ENCODE measurements at places on chromosomes 2 and 18.

DNA sequence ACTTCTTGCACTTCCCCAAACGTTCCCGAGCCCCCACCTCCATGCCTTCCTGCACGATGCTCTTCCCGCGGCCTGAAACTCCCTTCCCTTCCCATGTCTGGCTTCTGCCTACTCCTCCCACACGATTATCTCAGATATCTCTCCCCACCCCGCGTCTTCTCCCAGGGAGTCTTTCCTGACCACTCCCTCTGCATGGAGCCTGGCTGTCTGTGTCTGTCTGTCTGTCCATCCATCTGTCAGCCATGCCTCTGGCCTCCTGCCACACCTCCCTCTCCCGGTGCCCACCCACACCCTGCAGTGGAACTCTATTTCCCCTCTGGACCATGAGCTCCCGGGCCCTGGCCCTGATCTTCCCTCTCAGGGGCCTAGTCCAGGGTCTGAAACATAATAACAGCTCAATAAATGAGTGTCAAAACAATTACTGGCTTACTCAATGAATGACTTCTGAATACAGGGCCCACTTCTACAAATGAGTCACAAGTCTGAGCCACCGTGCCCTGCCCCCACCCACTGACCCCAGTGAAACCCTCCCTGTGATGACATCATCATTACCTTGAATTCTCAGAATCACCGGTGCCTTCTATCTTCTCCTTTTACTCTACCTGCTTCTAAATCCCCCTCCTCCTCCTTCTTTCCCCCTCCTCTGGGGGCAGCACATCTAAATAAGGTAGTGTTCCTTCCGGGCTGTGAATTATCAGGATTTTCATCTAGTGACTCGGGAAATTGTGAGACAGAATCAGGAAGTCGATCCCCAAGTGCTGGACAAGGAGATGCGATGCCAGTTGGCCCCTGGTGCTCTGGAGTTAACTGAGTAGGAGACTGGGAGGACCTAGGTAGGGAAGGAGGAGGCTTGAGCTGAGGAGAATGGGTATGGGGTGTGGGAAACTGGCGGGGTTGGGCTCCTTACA, 46.1 kb upstream of the PLB1 start:
- no peak for DNase-seq

- DNase-seq, result peak; percentile 81
Measured at GRCh38 chr18:33277431-33277830, 163.1 kb downstream of the CCDC178 start.

DNA sequence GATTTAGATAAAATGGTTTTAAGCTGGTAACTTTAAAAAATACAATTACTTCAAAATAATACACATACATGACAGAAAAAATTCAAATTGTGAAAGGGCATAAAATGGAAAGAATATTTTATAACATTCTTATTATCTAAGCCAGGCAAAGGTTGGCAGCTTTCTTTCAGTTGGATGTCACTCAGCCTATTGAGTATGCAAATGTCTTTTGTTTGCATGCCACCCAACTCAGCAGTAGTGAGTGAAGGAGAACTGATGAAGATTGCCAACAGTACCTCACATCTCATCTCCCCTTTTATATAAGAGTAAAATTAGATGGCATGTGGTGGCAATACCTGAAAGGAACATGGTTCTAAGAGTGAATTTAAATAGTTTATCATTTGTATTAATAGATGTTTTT, 24.8 kb downstream of the BMPR2 start:
- DNase-seq, result no peak

- no peak for DNase-seq
Measured at GRCh38 chr2:202113571-202114142, 40.6 kb downstream of the KIAA2012 start.

- DNase-seq, result no peak
Measured at GRCh38 chr2:197250084-197250397, 60.5 kb downstream of the ANKRD44 start.

- no peak for DNase-seq
Measured at GRCh38 chr2:75309596-75310463, 110.5 kb upstream of the TACR1 start.

DNA sequence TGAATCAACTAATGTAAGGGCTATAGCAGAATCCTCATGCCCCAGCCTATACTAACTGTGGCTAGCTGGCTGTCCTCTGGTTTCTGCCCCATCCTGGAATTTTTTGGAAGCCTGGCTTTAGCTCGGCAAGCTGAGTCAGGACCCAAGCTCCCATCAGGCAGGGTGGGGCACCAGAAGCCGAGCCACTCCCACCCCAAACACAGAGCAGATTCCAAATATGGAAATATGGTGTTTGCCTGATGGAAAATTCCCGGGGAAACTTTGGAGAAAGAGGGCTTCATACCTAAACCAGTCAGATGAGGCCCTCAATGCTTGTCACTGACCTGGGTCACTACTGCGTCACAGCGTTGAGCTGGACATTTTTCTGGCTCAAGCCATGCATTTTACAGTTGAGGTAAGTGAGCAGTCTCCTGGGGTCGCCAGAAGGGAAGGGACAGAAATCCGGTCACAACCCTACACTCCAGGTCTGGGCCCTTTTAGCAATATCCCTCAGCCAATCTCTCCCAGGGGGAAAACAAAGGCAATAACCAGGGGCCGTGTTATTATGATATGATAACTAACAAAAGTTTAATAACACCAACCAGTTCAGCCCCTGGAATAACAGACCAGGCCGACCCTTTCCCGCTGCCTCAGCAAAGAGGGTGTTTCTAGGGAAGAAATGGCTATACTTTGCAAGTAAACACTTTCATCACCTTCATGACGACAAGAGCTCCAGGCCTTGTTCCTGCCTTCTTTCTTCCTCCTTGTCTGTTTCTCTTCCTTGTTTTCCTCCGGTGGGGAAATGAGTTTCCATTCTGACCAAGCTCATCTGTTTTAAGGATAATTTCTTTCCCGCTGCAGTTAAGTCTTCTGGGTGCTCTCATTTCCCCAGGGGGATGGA, 37.7 kb downstream of the PSD4 start:
- no peak for DNase-seq

DNA sequence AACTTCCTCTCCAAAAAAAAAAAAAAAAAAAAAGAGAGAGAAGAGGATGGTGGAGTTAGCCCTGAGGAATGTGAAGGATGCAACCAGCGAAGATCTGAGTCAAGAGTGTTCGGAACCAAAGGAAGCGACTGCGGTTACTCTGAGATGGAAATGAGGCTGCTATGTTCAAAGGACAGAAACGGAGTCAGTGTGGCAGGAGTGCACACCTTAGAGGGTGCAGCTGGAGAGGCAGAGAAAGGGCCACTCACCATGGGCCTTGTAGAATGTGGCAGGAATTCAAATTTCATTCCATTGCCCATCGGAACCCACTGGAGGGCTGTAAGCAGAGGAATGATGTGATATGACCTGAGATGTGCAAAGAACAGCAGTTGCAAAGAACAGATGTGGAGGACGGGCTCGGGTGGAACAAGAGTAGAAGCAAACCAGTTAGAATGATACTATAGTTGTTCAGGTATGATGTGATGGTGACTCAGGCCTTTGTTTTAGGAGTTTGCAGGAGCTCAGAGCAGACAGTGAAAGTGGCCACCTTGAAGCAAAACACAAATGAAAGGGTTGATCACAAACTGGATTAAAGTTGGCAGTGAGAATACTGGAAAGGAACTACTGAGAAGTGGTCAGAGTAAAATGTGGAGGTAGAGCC, 22.6 kb downstream of the ITGA6 start:
- DNase-seq, result no peak

DNA sequence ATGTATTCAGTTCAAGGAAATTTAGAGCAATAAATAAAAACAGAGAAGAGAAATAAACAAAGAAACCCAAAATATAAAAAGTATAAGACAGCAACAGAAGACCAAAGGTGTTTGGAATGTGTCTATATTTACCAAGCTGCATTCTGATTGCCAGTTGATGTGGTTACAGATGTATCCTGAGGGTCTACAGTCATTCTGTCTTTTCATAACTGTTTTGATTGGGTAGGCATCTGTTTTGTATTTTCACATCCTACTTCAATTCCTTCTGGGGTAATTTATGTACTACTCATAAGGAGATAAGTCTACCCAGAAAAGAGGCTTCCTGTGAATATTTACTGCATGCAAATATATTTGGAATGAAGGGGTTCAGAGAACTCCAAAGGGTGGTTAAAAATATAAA, 596.8 kb upstream of the GCFC2 start:
- DNase-seq, result no peak

- no peak for DNase-seq
Measured at GRCh38 chr2:18194161-18194560, 315.7 kb downstream of the KCNS3 start.

GRCh38 chr2:214881647-214882202, 72.2 kb upstream of the BARD1 start:
- no peak for DNase-seq

GRCh38 chr2:181684454-181685149, 4.3 kb upstream of the NEUROD1 start:
- DNase-seq, result peak; percentile 65

DNA sequence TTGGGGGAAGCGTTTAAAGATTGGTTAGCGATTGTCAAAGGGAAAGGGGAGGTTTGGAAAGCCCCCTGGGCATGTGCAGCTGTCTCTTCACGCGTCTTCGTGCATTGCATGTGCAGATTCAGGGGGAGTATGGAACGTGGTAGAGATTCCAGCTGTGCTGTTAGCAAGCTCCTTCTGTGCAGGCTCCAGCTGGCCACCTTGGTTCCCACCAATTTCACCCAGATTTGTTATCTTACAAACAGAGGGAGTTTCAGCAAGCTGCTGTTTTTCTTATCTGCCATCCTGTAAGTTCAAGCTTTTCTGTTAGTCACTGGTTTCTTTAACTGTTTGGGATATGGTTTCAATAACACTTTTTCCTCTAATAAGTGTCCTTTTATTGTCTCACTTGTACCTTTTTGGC, 30.4 kb downstream of the FARP2 start:
- no peak for DNase-seq

GRCh38 chr2:216690853-216691741, 4.3 kb downstream of the IGFBP5 start:
- peak; percentile 86 for DNase-seq

- peak; percentile 65 for DNase-seq
Measured at GRCh38 chr18:7383002-7383980, 152.4 kb downstream of the LRRC30 start.
